ENCODE measurements at places on chromosomes 7 and 10.

- no peak for DNase-seq
These were observed 384 bp downstream of the DCLRE1C start for GRCh38 chr10:14953424-14954000.

DNA sequence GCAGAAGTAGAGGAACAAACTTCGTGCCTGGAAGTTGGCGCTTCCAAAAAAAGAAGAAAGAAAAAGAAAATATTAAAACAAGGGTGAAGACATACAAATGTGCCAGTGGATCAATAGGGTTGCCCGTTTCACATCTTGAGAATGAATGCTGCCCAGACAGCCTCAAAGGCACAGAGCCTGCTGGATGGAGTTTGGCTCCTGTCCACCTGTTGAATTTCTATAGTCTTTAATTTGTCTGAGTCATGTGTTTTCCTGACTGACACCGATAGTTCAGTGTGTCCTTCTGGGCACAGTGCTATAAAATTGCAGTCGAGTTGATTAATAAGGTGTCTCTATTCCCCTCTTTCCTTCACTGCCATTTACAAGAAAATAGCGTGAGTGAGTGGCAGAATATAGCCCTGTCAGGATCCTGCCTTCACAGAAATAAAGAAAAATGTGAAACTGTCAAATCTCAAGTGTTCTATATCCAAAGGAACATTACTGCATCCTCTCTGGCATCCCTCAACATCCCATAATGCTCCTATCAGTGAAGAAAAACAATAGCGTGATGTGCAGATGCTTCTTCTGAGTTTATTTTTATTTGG is 471.3 kb upstream of the AUTS2 start:
- DNase-seq = no peak

- no peak for DNase-seq
These were observed 18.0 kb upstream of the DLG5 start for GRCh38 chr10:77944519-77944918.

DNA sequence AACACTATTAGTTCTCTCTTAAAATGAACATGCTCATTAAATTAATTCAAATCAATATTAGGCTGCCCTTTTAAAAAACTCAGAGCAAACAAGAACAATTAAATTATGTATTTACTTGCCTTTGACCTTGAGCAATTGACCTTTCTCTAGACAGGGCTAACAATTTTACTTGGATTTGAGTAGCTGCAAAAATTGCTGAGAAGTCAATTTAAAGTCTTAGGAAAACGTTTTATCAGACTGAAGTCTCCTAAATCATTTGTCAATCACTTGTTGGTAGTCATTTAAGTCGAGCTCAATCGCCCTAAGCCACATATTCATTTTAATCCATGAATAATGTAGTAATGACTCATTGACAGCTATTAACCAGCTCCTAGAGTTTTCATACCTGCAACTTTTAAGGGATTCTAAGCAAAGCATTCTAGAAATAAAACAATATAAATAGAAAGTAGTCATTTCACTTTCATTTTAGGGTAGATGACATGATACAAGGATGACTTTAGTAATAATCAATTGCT is 84.9 kb upstream of the SEC61G start:
- DNase-seq = no peak

DNA sequence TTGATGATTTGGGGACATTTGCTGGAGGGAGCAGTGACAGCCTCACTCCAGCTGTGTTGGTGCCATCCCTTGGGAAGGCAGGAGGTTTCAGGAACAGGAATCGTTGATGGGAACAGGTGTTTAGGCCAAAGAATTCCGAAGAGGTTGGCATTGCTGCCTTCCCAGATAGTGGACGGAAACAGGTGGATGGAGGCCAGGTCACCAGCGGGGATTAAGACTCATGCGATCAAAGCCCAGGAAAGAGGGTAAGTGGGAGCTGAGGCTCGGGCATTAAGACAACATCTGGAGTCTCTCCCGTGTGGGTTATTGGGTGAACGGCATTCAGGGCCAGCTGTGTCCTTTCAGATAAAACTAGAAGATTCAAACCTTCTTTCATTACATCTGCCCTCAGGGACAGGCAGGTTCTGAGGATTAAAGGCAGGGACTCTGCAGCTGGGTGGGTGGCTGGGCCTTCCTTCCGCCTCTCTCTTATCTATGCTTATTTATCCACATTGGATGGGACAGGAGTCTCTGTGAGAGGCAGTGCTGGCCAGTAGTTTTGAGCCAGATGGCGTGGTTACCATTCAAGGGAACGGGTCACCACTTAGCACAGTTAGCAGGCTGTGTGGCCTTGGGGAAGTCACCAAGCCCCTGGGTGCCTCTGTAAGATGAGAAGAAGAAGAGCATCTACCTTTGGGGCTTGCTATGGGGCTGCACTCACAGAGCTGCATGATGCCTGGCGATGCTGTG is 67.6 kb downstream of the INSIG1 start:
- DNase-seq = no peak

DNA sequence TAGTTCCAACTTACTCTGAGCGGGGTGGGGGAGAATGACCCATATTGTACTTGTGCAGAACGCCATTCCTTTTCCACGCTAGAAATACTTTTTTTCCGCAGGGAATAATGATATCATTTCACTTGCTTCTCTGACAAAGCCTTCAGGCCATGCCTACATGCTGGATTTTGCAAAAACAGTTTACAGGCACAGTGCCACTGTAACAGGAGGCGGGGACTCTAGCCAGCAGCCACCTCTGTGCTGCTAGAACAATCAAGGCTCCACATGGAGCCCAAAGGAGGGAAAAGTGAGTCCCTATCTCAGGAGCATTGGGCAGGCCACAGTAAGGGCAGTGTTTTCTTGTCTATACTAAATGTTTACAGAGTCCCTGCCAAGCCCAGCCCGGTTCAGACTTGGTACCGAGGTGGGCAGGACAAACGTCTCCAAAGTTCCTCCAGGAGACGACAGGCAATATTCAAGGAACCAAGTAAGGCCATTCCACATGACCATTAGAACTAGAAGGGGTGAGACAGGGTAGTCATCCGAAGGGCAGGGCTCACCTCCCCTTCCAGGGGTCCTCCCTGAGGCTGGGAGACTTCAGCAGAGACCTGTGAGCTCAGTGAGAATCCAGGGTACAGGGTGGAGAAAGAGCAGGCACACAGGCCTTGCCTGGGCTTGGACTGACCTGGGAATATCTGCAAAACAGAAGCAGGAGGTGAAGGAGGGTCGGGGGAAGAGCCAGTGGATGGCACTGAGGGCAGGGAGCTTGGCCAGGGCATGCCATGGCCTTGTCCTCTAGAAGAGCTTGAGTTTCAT is 90.9 kb upstream of the NPS start:
- DNase-seq = no peak

- DNase-seq = no peak
These were observed 114.1 kb downstream of the POU6F2 start for GRCh38 chr7:39091774-39092173.

- no peak for DNase-seq
These were observed 222.3 kb upstream of the ZNF32 start for GRCh38 chr10:43870968-43871439.

DNA sequence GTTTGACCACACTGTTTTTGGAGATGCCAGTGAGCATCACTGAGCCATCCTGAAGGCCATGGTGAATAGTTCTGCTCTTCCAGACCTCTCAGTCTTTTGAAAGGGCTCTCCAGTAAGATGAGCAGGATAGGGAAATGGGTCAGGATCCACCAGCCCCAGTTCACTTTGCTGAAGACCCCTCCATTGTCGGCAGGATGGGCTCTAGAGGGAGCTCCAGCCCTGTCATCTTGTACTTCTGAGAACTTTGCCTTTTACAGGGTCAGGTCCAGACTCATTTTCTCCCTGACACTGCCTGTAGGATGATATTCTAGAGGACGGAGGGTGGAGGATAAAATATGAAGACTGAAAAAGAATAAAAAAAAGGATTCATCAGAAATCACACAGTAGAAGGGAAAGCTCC is 13.1 kb downstream of the LHFPL3 start:
- DNase-seq = no peak

GRCh38 chr7:28442540-28443420 is 30.5 kb downstream of the CREB5 start:
- DNase-seq = no peak

GRCh38 chr10:75388082-75388481 is 13.5 kb downstream of the ZNF503 start:
- DNase-seq = no peak

DNA sequence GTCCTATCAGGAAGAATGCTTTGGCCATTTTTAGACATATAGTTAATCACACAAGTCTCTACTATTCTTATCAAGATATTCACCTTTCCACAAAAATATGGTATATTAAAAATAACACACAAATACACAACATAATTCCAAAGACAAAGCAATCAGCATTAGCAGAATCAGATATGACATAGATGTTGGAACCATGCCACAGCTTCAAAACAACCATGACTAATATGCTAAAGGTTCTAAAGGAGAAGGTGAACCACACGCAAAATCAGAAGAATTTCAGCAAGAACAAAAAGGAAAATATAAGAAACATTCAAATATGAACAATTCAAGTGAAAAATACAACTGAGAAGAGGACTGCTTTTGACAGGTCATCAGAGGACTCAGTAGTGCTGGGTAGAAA is 670.2 kb upstream of the SORCS1 start:
- no peak for DNase-seq

- no peak for DNase-seq
These were observed 24.6 kb upstream of the HUS1 start for GRCh38 chr7:48004032-48004431.

DNA sequence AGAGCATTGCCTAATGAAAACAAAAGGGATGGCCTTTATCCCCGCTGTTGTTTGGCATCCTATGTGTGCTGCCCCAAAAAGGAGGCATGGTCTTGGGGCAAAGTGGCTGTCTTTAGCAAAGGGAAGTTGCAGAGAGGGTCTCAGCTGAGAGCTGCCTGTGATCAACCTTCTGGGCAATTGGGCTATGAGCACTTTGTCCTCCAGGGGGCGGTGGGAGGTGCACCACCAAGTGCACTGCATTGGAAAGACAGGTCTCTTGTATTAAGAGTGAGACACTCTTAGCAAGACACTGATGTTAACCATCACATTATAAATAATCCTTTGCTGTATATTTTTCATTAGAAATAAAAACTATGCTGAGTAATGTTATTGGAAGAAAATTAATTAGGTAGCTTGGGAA is 314.8 kb downstream of the POM121L12 start:
- no peak for DNase-seq

- no peak for DNase-seq
These were observed 88.8 kb upstream of the LYZL1 start for GRCh38 chr10:29199941-29200679.

DNA sequence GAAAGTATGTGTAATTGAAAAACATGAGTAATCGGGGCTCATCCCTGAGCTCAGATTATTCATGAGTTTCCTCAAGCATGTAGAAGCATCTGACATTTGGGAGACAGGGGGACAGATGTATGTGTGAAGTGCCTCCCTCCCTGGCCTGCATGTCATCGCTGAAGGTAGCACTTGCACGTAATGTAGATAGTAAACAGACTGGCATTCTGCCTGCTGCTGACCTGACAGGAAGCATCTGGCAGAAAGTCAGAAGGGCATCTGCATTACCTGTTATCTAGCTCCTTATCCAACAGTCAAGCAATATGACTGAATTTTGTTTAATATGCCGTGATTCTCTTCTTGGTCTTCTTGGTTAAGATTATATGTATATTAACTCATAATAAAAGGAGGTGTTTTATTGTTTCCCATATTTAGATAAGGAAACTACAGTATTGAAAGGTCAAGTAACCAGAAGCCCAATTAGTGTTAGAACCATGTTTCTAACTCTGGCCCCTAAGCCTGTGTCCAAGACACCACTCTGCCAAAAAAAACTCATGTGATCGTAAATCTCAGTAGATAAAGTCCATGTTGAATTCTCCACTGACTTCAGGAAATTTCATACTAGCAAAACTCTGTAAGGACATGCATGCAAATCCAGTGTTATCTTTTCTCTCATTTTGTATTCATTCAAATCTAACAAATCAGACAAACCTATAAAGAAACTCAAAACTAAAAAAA is 918.1 kb upstream of the MBL2 start:
- DNase-seq = no peak

DNA sequence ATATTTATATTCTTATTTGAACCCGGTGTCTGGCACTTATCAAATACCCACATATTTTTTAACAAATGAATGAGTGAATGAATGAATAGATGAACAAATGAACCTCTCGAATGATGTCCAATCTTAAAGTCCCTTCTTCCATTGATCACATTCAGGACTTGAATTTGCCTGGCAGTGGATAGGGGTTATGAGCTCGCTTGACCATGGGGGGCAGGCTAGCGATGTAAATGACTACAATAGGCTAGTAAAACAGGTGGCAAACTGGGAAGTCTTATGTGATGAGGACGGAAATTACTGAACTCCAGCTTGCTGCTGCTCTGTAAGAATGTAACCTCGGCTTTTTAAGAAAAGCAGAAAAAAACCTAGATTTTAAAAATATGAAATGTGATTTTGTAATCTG is 247.7 kb upstream of the DKK1 start:
- DNase-seq = no peak
